ENCODE measurements at places on chromosomes 1 and 21. TPM values are rescaled to one million over a fixed set of nuclear protein-coding genes. Genes with fewer than 3 reads are reported as not detected.

SPATA46 gene
- not detected for total RNA-seq

ZBTB8A gene
- total RNA-seq: 3.7 TPM

DNA sequence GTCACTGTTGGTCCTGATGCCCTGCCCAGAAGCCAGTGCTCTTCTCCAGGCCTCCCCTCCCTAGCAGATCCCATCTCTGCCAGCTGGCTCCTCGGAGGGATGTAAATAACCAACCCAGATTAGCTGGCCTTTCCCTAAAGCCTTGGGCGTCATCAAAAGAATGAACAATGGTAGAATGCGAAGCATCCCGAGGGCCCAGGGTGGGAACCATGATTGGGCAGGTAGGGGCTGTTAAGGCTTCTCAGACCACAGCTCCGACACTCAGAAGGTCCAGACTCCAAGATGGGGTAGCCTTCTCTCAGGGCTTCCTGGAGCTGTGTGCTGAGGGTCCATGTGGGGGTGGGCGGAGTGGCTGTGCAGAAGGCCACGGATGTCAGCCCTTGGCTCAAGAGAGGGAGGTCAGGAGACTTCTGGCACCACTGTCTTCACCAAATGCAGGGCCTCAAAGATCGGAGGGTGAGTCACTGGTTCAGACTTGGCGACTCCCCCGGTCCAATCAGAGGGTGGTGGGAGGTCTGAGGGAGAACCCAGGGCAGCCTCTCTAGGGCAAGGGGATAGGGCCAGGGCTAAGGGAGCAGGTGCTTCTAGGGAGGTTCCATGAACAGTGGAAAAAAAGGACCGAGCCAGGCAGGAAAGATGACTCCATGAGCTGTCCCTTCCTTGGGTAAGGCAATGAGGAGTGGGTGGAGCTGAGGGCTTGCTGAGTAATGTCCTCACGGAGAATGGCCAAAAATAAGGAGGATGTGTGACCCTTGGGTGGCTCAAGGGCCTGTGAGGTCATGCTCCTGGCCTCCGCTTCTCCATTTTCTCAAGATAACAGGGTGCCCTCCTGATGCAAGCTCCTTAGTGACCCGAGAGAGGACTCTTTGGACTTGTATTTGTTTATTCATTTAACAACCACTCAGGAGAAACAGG, 58.4 kb upstream of the EPS8L3 start:
- peak; percentile 98 for DNase-seq

- DNase-seq: no peak
Observed at GRCh38 chr1:108780937-108781574, 34.6 kb downstream of the STXBP3 start.

- DNase-seq: no peak
Observed at GRCh38 chr1:155004352-155005075, 1.9 kb downstream of the ZBTB7B start.

DNA sequence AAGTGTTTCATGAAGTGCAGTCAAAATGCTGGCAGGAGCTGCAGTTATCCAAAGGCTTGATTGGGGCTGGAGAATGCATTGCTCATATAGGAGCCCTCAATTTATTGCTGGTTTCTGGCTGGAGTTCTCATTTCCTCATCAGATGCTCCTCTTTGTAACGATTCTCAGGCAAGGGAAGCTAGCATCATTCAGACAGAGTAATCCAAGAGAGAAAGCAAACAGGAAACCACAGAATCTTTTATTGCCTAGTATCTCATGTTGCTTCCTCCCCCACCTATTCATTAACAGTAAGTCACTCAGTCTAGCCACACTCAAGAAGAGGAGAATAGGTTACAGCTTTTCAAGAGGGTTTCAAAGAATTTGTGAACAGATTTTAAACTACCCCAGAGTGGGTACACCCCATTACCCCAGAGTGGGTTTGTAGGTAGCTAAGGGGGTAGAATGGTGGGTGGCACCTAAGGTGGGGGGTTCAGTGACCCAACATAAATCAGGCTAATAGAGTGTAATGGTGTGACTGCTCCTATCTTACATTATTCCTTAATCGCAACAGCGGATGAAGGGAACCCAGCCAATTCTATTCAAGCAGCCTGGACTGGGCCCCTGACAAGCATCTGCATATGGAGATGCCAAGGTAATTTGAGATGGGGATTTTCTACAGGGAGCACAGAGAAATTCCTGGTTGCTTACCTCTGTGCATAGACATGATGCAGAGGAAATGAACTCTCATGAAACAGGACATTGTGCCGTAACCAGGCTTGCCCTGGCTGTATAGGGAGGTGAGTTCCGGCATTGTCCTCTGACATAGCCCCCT, 67.1 kb downstream of the KCNJ15 start:
- peak; percentile 58 for DNase-seq

DNA sequence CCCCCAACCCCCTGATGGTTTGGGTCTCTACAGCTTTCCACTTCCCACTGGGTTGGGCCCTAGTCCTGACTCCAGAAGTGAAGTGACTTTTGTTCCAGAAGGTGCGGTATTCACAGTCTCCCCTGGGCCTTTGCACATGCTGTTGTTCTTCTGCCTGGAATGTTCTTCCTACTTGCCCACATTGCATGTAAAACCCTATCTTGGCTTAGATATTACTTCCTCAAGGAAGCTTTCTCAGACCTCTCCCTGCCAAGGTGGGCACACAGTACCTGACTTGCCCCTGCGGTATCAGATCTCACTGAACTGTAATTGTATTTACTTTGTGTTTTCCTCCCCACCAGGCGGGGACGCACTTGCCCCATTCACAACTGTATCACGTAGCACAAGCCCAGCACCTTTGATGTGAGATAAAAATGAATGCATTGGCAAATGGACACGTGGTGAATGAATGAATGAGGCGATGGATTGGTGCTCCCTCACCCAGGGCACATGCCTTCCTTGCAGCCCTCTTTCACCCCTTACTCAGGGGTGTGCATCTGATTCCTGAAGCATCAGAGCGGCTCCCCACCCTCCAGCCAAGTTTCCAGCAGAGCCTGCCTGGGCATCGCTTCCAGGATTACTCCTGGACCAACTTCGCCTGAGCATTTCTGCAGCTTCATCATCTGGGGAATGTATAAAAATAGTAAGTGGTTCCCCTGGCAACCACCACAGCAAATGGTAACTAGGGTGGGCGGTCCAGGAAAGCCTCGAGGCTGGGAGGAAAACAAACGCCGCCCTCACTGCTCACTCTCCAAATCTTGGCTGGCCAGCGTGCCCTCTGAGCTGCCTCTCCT, 19.8 kb downstream of the NENF start:
- peak; percentile 88 for DNase-seq

GRCh38 chr1:200524092-200524491, 96.5 kb downstream of the KIF14 start:
- no peak for DNase-seq

All from myocyte (in vitro differentiated cells).